ENCODE measurements at places on chromosomes 11 and 22. TPM values are rescaled to one million over a fixed set of nuclear protein-coding genes. Genes with fewer than 3 reads are reported as not detected.

OR9I1 gene
- not detected for total RNA-seq

TYR gene
- not detected for total RNA-seq

PACS1 gene
- 73.3 TPM for total RNA-seq

SAMM50 gene
- total RNA-seq, result 46.5 TPM

MRGPRX3 gene
- not detected for total RNA-seq

DNA sequence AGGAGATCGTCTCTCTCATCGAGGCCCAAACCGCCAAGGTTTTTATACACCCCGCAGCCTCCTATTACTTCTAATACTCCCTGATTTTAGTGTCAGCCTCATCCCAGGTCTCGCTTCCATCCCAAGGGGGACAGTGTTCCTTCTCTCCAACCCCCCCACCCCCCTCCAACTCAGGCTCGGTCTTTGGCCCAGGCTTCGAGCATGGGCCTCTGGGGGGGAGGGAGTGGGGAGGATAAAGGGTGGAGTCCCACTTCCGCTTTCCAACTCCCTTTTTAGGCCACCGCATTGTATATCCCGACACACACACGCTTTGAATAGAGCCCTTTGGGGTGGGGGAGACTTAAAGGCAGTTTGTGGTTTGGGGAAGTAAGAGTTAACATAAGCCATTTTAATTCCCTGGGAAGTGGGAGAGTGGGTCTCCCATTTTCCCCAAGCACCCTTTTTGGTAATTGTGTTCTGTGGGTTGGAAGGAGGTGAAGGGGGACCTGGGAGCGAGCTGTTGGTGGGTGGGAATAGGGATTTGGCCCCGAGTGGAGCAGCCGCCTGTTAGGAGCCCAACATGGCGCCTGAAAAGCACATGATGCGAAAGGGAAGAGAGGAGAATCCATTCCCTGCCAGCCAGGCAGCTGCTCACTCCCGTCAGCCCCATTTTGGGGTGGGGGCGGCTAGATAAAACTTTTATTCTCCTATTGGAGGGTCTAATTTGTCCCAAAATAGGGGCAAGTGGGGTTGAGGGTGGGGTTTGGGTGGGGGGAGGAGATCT is 844 bp downstream of the PCF11 start:
- peaks cover 36% of the 10 kb centered on the region for H3K36me3 ChIP-seq
- DNase-seq, result no peak
- no peaks in the 10 kb centered on the region for H3K27me3 ChIP-seq
- H3K4me1 ChIP-seq, result peaks cover 42% of the 10 kb centered on the region
- H3K27ac ChIP-seq, result peak overlapping the region; percentile 91

GRCh38 chr11:45385844-45386243 is 99.7 kb upstream of the SYT13 start:
- H3K4me3 ChIP-seq, result no peak overlapping the region
- no peak overlapping the region for H3K27ac ChIP-seq
- no peaks in the 10 kb centered on the region for H3K36me3 ChIP-seq

- peaks cover 58% of the 10 kb centered on the region for H3K27me3 ChIP-seq
- H3K27ac ChIP-seq, result no peak overlapping the region
- H3K4me3 ChIP-seq, result no peak overlapping the region
- DNase-seq, result no peak
Measured at GRCh38 chr11:19919050-19919561, 206.5 kb downstream of the NAV2 start.

- no peak overlapping the region for H3K27ac ChIP-seq
- H3K36me3 ChIP-seq, result no peaks in the 10 kb centered on the region
- no peaks in the 10 kb centered on the region for H3K27me3 ChIP-seq
- H3K4me1 ChIP-seq, result no peaks in the 10 kb centered on the region
- DNase-seq, result no peak
Measured at GRCh38 chr11:84780689-84781293, 846.4 kb downstream of the DLG2 start.

- DNase-seq, result no peak
- no peak overlapping the region for H3K4me3 ChIP-seq
- no peak overlapping the region for H3K27ac ChIP-seq
- peaks cover 12% of the 10 kb centered on the region for H3K4me1 ChIP-seq
- H3K36me3 ChIP-seq, result no peaks in the 10 kb centered on the region
- H3K27me3 ChIP-seq, result peaks cover 31% of the 10 kb centered on the region
Measured at GRCh38 chr11:19952911-19953310, 207.4 kb downstream of the DBX1 start.

DNA sequence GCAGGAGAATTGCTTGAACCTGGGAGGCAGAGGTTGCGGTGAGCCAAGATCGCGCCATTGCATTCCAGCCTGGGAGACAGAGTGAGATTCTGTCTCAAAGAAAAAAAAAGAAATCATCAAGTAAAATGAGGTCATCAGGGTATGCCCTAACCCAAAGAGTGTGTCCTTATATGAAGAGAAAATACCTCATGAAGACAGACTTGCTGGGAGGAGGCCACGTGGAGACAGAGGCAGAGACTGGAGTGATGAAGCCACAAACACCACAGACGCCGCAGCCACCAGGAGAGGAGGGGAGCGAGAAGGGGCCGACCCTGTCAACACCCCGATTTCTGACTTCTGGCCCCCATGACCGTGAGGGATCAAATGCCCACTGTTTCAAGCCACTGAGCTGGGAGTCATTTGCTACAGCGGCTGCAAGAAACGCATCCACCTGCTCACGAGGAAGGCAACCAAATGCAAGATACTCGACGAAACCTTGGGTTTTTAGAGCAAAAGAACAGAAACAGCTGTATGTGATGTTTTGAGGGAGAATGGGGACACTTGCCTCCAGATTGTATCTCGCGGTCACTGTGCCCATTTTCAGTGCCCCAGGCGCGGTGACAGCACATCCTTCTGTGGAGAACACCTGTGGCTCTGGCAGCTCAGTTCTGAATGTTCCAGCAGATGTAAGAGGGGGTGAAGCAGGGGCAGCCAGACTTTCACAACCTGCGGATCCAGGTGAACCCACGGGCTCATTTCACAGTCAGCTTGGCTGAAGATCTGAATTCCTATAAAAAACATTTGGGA is 1317.2 kb downstream of the TBC1D22A start:
- H3K27me3 ChIP-seq, result peaks cover 47% of the 10 kb centered on the region
- H3K4me1 ChIP-seq, result peaks cover 18% of the 10 kb centered on the region
- H3K4me3 ChIP-seq, result no peak overlapping the region
- no peaks in the 10 kb centered on the region for H3K36me3 ChIP-seq
- no peak for DNase-seq

DNA sequence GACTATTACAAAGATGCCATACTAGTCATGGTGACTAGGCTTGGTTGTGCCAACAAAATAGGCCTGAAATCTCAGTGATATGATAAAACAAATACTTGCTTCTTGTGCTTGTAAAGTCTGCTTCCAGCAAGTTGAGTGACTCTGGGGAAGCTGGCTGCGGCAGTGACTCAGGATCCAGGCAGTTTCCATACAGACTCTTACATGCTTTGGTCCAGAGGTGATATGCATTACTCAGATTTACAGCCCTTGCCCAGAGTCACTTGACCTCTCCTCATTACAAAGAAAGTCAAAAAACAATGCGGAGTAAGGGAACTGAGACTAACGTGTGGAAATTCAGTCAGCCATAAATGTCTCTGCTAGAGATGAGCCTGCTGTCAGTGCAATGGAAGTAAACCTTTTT is 387.5 kb downstream of the KCNA4 start:
- H3K27me3 ChIP-seq, result no peaks in the 10 kb centered on the region
- H3K27ac ChIP-seq, result no peak overlapping the region
- DNase-seq, result no peak
- H3K4me3 ChIP-seq, result no peak overlapping the region
- H3K36me3 ChIP-seq, result no peaks in the 10 kb centered on the region

DNA sequence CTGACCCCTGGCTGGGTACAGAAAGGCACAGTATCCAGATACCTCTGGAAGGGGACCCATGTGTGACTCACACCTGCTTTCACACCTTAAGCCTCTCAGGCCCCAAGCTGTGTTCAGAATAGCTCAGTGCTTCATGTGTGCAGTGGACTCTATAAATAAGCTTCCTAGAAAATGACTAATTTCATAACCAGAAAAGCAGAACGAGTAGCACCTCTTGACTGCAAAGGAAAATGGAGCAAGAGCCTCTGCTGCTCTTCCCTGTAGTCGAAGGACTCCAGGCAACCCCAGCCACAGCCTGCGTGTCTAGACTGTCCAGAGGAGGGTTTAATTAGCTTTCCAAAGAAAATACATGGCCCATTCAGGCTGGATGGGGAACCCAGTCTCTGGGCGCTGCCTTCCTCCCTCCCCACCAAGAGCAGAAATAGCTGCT is 23.1 kb downstream of the PTPN5 start:
- H3K36me3 ChIP-seq, result no peaks in the 10 kb centered on the region
- H3K4me1 ChIP-seq, result peaks cover 18% of the 10 kb centered on the region

- H3K4me3 ChIP-seq, result peak overlapping the region; percentile 68
- H3K27ac ChIP-seq, result peak overlapping the region; percentile 90
- no peaks in the 10 kb centered on the region for H3K36me3 ChIP-seq
- no peaks in the 10 kb centered on the region for H3K27me3 ChIP-seq
- H3K4me1 ChIP-seq, result peaks cover 45% of the 10 kb centered on the region
Measured at GRCh38 chr11:96329419-96329818, 13.6 kb downstream of the MAML2 start.

DNA sequence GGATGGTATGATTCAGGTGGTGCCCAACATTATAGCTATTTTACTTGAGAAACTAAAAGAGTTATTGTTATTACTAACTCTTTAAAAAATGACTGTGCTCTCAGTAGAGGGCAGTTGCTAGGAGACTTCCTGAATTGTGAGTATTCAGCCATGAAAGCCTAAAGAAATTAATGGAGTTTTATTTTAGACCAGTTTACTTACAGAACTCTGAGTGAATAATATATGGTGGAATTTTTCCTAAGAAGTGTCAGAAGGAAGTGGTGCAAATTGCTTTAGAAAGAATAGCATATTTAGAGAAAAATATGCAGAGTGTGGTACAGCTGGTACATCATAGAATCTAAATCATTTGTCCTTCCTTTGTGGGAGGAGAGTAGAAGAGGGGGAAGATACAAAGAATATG is 689.9 kb upstream of the CCDC90B start:
- H3K4me3 ChIP-seq, result no peak overlapping the region
- H3K27me3 ChIP-seq, result no peaks in the 10 kb centered on the region
- no peaks in the 10 kb centered on the region for H3K36me3 ChIP-seq
- H3K27ac ChIP-seq, result no peak overlapping the region

GRCh38 chr22:24518771-24519485 is 23.8 kb downstream of the UPB1 start:
- H3K27me3 ChIP-seq, result no peaks in the 10 kb centered on the region
- peaks cover 12% of the 10 kb centered on the region for H3K4me1 ChIP-seq
- no peaks in the 10 kb centered on the region for H3K36me3 ChIP-seq
- no peak overlapping the region for H3K4me3 ChIP-seq

DNA sequence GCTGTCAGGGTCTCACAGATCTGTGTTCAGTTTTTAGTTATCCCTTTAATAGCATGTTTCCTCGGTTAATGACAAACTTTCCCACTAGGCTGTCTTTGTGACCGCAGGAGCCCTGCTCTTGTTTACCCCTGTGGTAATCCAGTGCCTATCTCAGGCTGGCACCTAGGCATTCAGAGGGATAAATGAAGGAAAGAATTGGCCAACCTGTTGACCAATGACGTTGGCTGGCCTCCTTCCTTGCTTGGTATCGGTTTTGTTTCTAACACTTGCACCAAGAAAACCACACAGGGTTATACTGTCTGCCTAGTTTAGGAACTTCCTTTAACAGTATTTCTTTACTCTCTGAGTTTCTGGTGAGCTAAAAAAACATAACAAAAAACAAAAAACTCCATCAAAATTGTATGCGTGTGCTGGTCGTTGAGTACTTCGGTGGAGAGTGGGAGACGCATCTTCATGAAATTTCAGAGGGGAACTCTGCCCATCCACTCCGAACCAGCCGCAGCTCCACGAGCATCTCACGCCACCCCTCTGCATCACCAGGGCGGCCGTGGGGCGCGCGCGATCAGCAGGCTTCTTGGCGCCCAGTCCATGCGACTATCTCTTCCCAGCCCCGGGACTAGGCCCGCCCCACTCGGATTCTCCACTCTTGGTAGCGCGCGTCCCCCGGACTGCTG is 563 bp upstream of the ENDOD1 start:
- peak overlapping the region; percentile 94 for H3K27ac ChIP-seq
- no peak for DNase-seq
- no peaks in the 10 kb centered on the region for H3K36me3 ChIP-seq
- peaks cover 45% of the 10 kb centered on the region for H3K4me1 ChIP-seq
- no peaks in the 10 kb centered on the region for H3K27me3 ChIP-seq

DNA sequence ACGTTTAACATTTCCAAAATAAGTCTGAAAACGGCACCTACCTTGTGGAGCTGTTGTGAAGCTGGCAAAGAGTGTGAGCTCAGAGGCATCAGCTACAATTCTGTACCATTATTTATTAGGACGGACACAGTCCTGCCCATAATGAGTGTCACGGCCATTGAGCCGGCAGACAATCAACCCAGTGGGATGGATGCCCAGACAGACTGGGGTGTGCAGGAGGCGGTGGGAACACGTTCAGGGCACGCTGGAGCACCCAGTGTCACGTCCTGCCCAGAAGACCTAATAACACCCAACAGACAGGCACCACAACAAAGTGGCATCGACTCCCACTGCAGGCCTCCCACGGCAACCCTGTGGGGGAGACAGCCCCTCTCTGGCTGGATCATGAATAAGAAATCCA is 34.5 kb downstream of the TPST2 start:
- no peaks in the 10 kb centered on the region for H3K36me3 ChIP-seq
- peaks cover 52% of the 10 kb centered on the region for H3K4me1 ChIP-seq
- no peaks in the 10 kb centered on the region for H3K27me3 ChIP-seq
- H3K4me3 ChIP-seq, result no peak overlapping the region
- DNase-seq, result peak; percentile 23

- H3K4me1 ChIP-seq, result no peaks in the 10 kb centered on the region
- no peaks in the 10 kb centered on the region for H3K36me3 ChIP-seq
- H3K27me3 ChIP-seq, result peaks cover 30% of the 10 kb centered on the region
- no peak overlapping the region for H3K27ac ChIP-seq
- no peak for DNase-seq
Measured at GRCh38 chr11:7204778-7205177, 46.9 kb upstream of the SYT9 start.

GRCh38 chr11:48017831-48018527 is 37.6 kb downstream of the PTPRJ start:
- peak overlapping the region; percentile 100 for H3K27ac ChIP-seq
- H3K4me1 ChIP-seq, result peaks cover 76% of the 10 kb centered on the region
- no peaks in the 10 kb centered on the region for H3K27me3 ChIP-seq
- peaks cover 6% of the 10 kb centered on the region for H3K36me3 ChIP-seq

DNA sequence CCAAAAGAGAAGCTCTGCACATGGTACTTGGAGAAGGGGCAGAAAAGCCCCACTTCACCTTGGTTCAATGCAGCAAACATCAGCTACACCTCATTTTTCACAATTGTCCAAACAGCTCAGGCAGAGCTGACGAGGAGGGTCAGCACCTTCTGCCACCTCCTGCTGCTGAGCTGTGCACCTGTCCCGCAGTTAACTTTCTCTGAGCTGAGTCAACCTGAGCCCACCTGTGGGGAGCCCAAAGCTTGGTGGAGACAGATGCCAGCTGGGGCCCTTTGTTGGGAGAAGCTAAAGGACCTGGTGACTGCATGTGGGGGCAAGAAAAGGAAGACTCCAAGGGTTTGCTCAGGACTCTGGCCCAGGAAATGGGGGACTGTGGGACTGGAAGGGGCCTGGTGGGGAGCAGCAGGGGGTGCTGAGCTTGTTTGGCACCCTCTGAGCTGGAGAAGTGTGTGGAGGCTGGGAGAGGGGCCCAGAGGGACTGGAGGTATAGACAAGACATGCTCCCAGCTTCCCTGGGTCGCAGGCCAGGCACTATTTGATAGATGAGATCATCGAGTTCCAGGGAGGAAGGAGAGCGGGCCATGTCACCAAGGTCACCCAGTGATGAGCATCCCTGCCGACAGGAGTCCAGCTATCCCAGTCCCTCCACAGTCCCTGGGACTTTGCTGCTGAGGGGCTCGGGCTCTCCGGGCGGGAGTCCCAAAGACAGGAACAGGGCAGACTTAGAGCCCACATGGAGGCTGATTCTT is 53.5 kb downstream of the KCNJ4 start:
- peaks cover 8% of the 10 kb centered on the region for H3K27me3 ChIP-seq
- no peak overlapping the region for H3K4me3 ChIP-seq
- peak overlapping the region; percentile 39 for H3K27ac ChIP-seq
- DNase-seq, result no peak
